Activated CD4-positive, alpha-beta memory T cell treated with anti-CD3 and anti-CD28 coated beads for 36 hours (primary cell): ENCODE measurements at places on chromosomes 5 and 9. TPM values are rescaled to one million over a fixed set of nuclear protein-coding genes. Genes with fewer than 3 reads are reported as not detected.

Gene PDE6A
- not detected for total RNA-seq

Gene GALNT10
- 23.8 TPM for total RNA-seq

Gene GLT6D1
- total RNA-seq, result not detected

Gene GFI1B
- not detected for total RNA-seq

Gene OSMR
- total RNA-seq, result 0.10 TPM

GRCh38 chr9:129242191-129242941, 64.3 kb upstream of the IER5L start:
- H3K27ac ChIP-seq, result no peak overlapping the region
- H3K36me3 ChIP-seq, result no peaks in the 10 kb centered on the region
- H3K4me1 ChIP-seq, result peaks cover 15% of the 10 kb centered on the region
- no peak overlapping the region for H3K4me3 ChIP-seq
- H3K27me3 ChIP-seq, result no peaks in the 10 kb centered on the region

DNA sequence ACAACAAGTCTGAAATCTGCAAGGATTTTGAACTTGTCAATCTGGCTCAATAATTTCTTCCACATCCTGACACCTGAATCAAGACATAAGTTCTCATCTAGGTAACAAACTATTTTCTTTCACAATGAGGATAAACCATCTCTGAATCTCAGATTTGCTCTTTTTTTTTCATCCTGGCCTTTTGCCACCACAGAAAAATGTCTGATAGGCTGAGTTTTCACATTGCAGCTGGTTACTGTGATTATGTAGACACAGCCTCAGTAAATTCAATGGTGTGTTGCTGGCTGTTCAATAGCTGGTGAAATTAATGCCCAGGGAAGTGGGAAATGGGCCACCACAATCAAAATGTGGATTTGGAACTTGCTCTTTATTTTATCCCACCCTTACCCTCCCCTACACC, 2.8 kb upstream of the ADRA1B start:
- H3K4me3 ChIP-seq, result no peak overlapping the region
- H3K27me3 ChIP-seq, result peaks cover 43% of the 10 kb centered on the region
- H3K27ac ChIP-seq, result no peak overlapping the region
- no peaks in the 10 kb centered on the region for H3K36me3 ChIP-seq
- H3K4me1 ChIP-seq, result peaks cover 10% of the 10 kb centered on the region
- DNase-seq, result no peak

GRCh38 chr9:124855944-124856765, 2.9 kb downstream of the WDR38 start:
- peaks cover 4% of the 10 kb centered on the region for H3K27me3 ChIP-seq
- no peak overlapping the region for H3K27ac ChIP-seq
- DNase-seq, result peak; percentile 43
- H3K4me3 ChIP-seq, result no peak overlapping the region

DNA sequence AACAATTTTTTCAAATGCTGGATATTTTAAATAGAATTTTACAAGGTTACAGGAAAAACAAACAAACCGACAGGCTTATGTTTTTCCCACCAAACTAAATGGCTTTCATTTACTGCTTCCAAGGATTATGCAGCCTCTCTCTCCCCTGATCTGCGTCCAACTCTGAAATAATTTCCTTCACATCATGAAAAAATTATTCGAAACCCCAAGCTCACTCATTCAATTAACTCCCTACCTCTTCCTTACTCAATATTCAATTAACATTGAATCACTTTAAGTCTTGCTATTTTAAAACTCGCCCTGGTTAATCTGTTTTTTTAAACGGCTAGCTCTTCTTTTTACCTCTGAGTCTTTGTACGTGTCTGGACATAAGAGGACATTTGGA, 336.2 kb downstream of the AGTPBP1 start:
- no peak overlapping the region for H3K4me3 ChIP-seq
- H3K4me1 ChIP-seq, result no peaks in the 10 kb centered on the region
- H3K36me3 ChIP-seq, result no peaks in the 10 kb centered on the region
- H3K27ac ChIP-seq, result no peak overlapping the region
- no peak for DNase-seq

DNA sequence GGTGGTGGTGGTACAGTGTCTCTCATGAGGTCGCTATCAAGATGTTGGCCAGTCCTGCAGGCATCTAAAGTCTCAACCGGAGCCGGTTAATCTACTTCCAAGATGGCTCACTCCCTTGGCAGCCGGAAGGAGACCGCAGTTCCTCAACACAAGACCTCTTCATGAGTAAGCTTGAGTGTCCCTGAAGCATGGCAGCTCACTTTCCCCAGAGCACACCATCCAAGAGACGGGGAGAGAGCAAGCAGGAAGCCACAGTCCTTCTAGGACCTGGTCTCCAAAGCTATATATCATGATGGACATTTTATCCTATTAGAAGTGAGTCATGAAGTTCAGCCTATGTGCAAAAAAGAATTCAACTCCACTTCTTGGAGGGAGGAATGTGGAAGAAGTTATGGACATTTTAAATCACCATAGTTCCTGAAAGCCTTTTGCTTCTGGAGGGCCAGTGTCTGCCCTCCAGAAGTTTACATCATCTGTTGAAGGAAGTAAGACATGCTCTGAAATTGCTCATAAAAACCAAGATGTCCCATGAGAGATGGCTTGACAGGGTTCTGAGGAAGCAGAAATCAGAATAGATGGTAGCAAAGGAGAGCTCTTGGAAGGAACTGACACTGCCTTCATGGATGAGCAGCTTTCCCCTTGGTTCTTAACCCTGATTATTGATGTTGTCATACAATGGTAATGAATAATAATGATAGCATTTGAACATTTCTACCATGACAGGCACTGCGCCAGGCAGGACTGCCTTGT, 21.3 kb downstream of the GALNT10 start:
- H3K4me3 ChIP-seq, result no peak overlapping the region
- no peak for DNase-seq
- no peaks in the 10 kb centered on the region for H3K27me3 ChIP-seq
- H3K27ac ChIP-seq, result no peak overlapping the region

DNA sequence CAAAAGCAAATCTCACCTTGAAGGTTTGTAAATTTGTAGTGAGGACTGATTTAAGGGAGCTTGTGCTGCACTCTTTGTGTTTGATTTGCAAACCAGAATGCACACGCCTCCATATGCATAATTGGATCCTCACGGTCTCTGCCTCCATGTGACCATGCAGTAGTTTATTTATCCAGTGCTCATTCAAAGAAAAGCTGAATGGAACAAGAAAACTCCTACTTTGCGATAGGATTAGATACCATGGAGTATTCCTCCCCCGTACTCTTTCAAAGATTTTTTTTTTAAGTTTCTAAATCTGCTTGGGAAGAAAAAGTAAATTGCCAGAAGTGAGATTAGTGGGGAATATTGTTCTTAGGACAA, 290.4 kb upstream of the TUT7 start:
- peaks cover 2% of the 10 kb centered on the region for H3K27me3 ChIP-seq
- H3K4me3 ChIP-seq, result no peak overlapping the region

DNA sequence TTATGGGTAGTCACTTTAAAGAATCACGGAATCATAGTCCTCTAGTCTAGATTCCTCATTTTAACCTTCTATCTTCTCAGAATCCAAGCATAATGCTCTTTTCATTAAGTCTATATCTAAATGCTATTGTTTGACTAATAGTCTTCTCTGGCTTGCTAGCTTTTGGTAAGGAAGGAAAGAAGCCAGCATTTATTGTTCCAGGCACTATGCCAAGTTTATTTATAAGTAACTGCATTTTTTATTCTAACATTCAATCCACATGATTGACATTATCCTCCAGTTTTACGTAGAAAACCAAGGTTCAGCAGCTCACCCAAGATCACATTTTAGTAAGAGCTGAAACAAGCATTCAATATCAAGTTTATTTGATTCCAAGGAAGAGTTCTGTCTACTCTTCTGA, 254.2 kb downstream of the SAXO1 start:
- no peaks in the 10 kb centered on the region for H3K4me1 ChIP-seq
- H3K36me3 ChIP-seq, result no peaks in the 10 kb centered on the region
- no peak overlapping the region for H3K27ac ChIP-seq
- no peak for DNase-seq
- no peak overlapping the region for H3K4me3 ChIP-seq

DNA sequence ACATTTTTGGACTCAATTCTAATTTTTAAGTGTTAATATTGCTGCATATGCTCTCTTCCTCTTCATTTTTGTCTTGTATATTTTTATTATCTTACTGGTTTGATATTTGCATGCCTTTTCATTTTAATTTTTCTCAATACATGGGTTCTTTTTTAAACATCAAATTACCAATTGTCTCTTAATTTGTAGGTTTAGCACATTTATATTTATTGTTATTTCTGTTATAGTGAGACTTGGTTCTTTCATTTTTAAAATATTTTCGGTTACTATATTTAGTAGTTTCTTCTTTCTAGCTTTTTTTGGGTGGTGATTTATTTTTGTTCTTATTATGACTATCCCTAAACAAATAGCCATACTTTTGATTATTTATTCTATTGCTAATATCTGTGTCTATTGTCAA, 19.4 kb downstream of the SPINK5 start:
- H3K4me1 ChIP-seq, result no peaks in the 10 kb centered on the region
- H3K27ac ChIP-seq, result no peak overlapping the region
- no peak overlapping the region for H3K4me3 ChIP-seq
- no peak for DNase-seq

- DNase-seq, result no peak
- H3K4me1 ChIP-seq, result peaks cover 11% of the 10 kb centered on the region
Observed at GRCh38 chr9:70574151-70574837, 159.8 kb upstream of the KLF9 start.

DNA sequence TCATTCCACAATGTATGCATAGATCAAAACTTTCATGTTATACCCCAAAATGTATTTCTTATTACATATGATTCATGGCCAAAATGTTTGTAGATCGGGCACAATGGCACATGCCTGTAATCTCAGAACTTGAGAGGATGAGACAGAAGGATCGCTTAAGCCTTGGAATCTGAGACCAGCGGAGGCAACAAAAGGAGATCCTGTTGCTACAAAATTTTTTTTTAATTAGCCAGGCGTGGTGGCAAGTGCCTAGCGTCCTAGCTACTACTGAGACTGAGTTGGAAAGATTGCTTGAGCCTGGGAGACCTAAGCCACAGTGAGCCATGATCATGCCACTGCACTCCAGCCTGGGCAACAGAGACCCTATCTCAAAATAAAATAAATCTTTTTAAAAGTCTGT, 89.9 kb downstream of the MAPKAP1 start:
- H3K4me3 ChIP-seq, result no peak overlapping the region
- H3K4me1 ChIP-seq, result peaks cover 18% of the 10 kb centered on the region
- no peak overlapping the region for H3K27ac ChIP-seq
- no peaks in the 10 kb centered on the region for H3K36me3 ChIP-seq
- no peak for DNase-seq
- no peaks in the 10 kb centered on the region for H3K27me3 ChIP-seq

- DNase-seq, result no peak
- no peak overlapping the region for H3K4me3 ChIP-seq
- H3K27ac ChIP-seq, result no peak overlapping the region
- no peaks in the 10 kb centered on the region for H3K36me3 ChIP-seq
- peaks cover 19% of the 10 kb centered on the region for H3K4me1 ChIP-seq
Observed at GRCh38 chr5:76958991-76959767, 6.3 kb downstream of the CRHBP start.

DNA sequence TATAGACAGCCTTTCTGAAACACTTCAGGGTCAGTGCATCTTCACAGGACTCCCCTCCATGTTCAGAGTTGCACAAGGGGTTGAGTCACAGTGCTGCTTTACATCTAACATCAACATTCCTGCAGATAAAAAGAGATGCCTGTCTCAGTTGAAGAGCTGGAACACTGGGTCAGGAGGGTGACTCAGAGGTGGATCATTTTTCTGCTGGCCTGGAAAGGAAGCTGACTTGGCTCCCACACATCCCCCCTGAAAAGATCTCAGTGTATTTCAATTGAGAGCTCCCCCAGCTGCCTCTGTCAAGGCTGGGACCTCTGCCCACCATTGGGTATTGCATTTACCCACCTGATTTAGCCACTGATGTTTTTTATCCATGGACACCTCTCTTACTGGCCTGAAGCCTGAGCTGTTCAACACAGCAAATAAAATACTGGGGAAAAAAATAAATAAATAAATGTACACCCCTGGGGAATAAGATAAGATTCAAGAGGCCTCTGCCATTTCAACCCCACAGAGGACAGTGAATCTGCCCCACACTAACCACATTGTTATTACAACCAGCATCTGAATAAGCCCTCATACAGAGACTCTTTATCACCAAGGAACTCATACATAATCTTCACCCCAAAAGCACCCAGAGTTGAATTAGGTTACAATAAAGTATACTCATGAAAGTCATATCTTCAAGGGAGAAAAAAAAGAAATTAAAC, 716.4 kb downstream of the SEMA5A start:
- H3K27ac ChIP-seq, result no peak overlapping the region
- no peak for DNase-seq
- no peak overlapping the region for H3K4me3 ChIP-seq
- no peaks in the 10 kb centered on the region for H3K4me1 ChIP-seq
- H3K36me3 ChIP-seq, result no peaks in the 10 kb centered on the region

GRCh38 chr5:148993283-148993936, 69.5 kb downstream of the SH3TC2 start:
- no peak for DNase-seq
- no peak overlapping the region for H3K4me3 ChIP-seq
- H3K27me3 ChIP-seq, result peaks cover 20% of the 10 kb centered on the region
- H3K27ac ChIP-seq, result no peak overlapping the region
- H3K36me3 ChIP-seq, result no peaks in the 10 kb centered on the region

GRCh38 chr5:96254980-96255691, 177.9 kb downstream of the PCSK1 start:
- H3K4me3 ChIP-seq, result no peak overlapping the region
- no peaks in the 10 kb centered on the region for H3K36me3 ChIP-seq
- peaks cover 11% of the 10 kb centered on the region for H3K4me1 ChIP-seq

- no peak overlapping the region for H3K27ac ChIP-seq
- no peak overlapping the region for H3K4me3 ChIP-seq
- no peaks in the 10 kb centered on the region for H3K4me1 ChIP-seq
- no peaks in the 10 kb centered on the region for H3K36me3 ChIP-seq
Observed at GRCh38 chr5:95426227-95426626, 35.1 kb downstream of the FAM81B start.

DNA sequence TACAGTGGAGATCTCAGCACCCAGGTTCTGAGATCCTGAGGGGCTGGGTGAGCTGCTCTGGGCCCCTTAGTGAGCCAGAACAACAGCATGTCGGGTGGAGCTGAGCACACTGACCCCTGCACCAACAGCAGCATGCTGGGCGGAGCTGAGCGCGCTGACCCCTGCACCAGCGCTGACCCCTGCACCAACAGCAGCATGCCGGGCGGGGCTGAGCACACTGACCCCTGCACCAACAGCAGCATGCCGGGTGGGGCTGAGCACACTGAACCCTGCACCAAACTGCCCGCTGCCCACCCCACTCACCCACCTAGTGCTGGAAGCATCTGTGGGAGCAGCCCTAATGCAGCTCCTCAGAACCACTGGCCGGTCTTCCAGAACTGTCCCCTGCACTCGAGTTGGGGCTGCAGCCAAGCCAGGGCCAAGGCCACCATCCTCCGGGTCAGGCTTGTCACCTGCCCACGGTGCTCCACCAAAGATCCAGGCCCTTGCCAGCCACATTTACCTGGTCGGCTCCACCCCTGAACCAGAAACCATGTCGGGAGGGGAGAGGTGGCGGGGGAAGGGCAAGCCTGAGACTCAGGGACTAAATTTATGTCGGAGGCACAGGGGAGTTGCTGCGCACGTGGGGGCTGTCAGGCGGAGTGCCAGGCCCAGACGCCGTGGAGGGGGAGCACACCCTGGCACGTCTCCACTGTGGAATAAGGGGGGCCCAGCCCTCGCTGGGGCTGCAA, 80.3 kb downstream of the ADAMTS2 start:
- no peak overlapping the region for H3K27ac ChIP-seq
- no peaks in the 10 kb centered on the region for H3K36me3 ChIP-seq
- no peak overlapping the region for H3K4me3 ChIP-seq
